ENCODE measurements at places on chromosomes 4 and X.

- no peak for DNase-seq
Observed at GRCh38 chrX:118208481-118208880, 91.9 kb upstream of the KLHL13 start.

DNA sequence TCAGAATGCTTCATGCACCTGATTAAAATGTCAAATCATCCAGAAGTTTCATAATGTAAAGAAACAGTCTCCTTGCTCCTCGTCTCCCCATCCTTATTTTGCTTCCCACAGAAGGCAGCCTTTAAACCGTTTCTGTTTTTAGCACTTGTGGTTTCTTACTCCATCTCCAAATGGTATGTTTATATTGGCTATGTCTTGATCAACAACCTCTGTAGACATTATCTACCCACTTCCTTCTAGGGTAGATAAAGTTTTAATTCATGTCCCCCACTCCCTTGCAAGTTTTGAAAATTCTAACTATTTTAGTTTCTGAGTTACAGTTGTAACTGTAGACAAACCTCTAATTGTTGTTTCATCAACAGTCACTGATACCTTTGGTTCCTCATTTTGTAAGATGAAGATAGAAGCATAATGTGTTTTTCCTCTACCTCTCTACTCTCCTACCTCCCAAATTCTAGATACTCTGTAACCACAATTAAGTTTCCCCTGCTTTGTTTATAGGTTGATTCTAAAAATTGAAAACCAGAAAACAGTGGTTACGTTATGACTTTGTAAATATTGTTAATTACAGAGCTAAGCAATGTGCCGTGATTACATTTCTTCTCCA lies 291.7 kb upstream of the GATB start:
- DNase-seq = peak; percentile 35

DNA sequence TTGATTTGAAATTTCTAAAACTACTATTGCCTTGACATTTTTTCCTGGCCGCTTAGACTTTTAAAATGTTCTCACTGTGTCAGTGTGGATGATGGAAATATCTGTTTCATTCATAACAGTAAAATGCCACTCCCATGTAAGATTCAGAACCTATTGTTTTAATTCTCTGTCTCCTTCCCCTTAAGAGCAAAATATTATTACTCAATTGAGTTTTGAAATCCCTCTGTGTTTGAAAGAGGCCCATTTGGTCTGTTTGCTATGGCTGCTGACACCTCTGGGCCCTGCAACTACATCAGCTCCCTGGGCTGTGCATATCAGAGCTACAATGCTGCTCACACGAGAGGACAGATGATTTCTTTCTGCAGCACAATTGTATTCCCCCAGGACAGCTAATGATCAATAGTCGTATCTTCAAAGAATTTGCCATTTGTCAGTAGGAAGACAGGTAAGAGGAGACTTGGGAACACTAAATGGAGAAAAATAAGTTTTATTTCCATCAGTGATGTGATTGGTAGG lies 388.0 kb upstream of the GALNT7 start:
- no peak for DNase-seq

- DNase-seq = no peak
Observed at GRCh38 chr4:80900908-80901307, 129.6 kb upstream of the BMP3 start.

DNA sequence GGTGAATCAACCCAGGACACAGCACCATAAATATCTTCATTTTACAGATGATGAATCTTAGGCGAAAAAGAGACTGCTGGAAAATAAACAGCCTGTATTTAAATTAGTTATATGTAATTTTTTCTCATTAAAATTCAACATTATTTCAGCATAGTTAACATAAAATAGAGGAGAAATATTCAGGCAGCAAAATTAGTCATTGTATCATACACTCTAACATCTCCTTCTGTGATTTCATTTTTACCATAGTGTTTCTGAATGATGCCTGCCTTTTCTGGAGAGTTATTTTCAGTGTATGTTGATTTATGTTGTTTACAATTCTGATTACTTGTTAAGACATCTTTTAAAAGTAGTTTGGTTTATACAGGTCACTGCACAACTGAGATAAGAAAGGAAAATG lies 82.3 kb upstream of the KCNIP4 start:
- no peak for DNase-seq

- no peak for DNase-seq
Observed at GRCh38 chr4:42703813-42704212, 46.9 kb upstream of the ATP8A1 start.
